ENCODE measurements at places on chromosomes 4 and X.

- no peak for DNase-seq
Observed at GRCh38 chr4:8229331-8229975, 30.4 kb downstream of the SH3TC1 start.

- DNase-seq = no peak
Observed at GRCh38 chr4:87657525-87657924, 7.4 kb downstream of the DMP1 start.

- no peak for DNase-seq
Observed at GRCh38 chr4:79676705-79677104, 268.7 kb upstream of the GK2 start.

DNA sequence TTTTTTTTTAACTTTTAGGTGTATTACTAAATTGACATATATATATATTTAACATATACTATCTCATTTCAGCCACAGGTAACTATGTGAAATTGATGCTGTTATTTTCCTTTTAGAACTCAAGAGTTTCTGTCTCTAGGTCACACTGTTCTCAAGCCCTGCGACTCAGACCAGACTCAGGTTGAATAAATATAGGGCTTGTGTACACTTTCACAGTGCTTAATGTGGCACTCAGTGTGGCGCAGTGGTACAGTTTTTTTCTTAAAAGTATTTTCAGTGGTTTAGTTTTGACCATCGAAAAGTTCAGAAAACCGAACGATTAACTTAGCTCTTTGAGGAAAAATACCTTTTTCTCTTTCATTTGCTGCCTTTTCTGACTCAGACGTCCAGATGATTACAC, 24.7 kb downstream of the PACRGL start:
- DNase-seq = no peak

DNA sequence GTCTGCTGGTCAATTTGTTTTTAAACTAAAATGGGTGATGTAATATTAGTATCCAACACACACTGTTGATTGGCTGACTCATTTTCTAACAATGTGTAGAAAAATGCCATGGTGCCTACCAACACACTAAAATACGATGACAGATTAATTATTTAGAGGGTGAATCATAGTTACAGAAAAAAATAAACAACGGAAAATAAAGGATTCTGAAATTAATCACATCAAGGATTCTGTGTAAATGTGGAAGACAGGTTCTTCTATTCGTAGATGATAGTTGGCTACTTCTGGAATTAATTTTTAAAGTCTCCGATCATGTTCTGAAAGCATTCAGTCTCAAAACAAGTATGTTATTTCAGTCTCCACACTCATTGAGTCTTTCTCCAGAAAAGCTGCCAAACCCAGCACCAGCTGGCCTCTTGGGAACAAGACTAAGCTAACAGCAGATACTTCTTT, 8.2 kb upstream of the IQCM start:
- peak; percentile 39 for DNase-seq

- no peak for DNase-seq
Observed at GRCh38 chrX:129534816-129535578, 5.1 kb upstream of the OCRL start.

DNA sequence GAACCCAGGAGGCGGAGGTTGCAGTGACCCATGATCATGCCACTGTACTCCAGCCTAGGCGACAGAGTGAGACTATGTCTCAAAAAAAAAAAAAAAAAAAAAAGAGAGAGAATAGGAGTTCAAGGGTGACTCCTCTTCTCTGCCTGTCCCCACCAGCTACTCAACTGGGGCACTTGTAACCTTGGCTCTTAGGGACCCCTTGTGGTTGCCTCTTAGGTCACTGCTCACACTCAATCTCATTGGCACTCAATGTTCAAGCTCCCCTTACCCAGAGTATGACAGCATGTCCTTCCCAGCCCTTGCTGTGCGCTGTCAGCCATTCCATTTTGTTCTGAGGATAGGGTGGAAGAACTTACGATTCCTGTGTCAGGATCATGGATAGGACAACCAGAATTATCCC, 82.4 kb upstream of the BEND4 start:
- DNase-seq = no peak

GRCh38 chrX:78643874-78644273, 15.3 kb downstream of the RTL3 start:
- no peak for DNase-seq

GRCh38 chr4:23070848-23071570, 378.3 kb downstream of the GBA3 start:
- no peak for DNase-seq

- DNase-seq = no peak
Observed at GRCh38 chrX:148314876-148315275, 185.5 kb upstream of the AFF2 start.

DNA sequence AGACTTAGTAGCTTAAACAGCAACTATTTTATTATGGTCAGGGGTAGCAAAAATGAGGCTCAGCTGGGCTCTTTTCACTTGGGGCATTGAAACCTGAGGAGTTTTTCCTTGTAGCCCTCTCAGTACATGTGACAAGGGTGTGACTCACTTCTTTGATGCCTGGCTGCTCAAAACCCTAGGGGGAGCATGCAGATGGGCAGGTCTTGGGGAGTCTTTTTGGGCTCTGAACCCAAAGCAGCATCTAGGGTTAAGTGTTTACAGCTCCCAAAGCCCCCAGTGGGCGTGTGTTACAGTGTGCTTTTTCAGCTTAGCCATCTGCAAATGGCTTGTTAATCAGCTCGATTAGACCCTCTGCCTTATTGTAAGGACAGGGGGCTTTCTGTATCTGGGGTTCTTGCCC, 1752.7 kb downstream of the PCDH7 start:
- no peak for DNase-seq

DNA sequence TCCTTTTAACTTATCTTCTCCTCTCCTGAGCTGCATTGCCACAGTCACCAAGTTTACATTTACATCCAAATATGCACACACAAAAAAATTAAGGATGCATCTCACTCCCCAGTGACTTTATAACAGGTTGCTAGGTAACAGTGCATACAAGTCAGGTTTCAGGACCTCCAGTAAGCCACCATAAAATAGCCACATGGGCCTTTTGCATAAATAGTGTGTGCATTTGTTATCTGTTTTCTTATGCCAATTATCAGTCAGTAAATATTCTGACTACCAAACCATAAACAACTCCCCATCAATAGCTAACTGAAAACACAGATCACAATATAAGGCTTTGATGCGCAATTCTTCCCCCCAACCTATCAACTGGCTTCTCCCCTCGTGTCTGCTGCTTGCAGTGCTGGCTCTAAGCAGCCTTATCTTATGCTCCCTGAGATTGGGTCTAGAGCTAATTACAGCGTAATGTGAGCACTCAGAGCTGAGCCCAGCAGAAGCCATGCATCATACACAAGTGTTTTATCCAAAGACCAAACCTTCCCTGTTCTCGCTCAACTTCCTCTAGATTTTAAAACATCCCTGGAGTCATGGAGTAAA, 55.4 kb downstream of the ZNF827 start:
- no peak for DNase-seq

DNA sequence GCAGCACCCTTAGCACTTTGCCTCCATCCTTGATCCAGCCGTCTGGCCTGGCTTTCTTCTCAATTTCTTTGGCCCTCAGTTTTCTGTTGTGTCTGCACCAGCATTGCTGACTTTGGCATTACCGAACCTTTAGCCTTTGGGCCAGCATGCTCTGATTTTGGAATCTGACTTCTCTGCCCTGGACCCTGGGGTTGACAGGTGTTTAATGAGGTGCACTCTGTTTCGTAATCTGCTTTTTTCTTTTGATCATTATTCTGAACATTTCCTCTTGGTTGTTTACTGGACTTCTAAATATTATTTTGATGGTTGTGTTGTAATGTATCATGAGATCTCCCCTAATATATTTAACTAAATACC, 71.5 kb upstream of the ENPP6 start:
- DNase-seq = no peak

DNA sequence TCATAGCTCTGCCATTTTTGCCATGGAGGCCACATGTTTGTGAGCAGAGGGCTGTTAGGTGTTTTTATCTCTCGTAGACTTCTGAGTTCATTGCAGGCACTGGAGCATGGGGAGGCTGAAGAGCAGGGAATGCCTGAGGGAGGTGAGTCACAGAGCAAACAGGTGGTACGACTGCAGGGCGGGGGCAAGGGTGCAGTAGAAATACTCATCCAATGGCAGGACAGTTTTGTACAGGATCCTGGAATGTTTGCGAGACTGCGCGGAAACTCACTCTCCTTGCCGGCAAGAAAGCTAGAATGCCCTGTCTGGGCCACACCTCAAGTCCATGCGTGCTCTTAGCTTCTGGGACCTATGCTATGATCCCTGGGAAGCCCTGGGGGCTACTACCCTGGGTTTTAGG, 20.0 kb upstream of the VCX2 start:
- DNase-seq = no peak

GRCh38 chr4:21522296-21522695, 426.3 kb downstream of the KCNIP4 start:
- DNase-seq = no peak

DNA sequence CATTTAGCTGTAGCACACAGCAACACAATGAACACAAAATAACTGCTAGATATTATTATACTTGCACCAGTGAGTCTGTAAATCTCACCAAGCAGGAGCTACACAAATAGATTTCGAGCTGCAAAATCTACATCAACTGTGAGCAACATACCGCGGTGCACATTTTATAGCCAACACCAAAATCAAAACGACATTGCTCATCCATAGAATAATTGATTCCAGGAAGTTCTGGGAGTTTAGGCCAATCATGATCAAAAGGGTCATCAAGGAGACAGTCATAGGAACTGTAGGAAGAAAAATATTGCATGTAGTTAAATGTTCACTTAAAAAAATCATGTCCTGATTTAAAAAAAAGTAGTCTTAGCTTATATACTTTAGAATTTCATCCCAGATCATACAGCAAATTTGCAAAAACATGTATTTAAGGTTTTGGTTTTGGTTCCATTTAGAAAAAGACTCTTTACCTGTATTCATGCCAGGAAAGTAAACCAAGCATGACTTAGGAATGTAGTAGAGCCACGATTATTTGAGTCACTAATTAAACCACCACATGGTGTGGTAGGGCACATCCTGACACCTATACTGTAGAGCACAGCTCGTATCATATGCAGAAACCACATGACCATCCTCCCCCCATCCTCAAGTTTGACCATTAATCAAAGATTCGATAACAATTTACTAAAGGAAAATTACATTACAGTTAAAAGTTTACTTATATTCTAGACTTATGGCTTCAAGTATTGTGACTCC, 250.4 kb downstream of the ADAMTS3 start:
- no peak for DNase-seq

DNA sequence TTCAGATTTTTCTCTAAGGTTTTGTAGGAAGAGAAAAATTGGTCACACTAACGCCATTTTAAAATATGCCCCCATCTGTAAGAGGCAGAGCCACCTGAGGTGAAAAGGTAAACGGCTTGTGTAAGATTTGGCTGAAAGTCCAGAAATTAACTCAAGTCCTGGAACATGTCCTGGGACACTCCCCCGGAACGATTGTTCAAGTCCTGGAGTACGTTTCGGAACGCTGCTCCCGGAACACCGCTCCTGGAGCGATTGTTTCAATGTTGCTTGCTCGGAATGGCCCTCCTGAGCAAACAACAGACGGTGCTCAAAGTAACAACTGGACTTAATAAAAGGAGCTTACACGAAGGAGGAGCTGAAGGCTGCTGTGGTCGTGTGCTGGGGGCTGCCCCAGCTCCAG, 796.5 kb upstream of the SLIT2 start:
- DNase-seq = no peak

GRCh38 chrX:2698604-2699003, 7.5 kb downstream of the CD99 start:
- no peak for DNase-seq

DNA sequence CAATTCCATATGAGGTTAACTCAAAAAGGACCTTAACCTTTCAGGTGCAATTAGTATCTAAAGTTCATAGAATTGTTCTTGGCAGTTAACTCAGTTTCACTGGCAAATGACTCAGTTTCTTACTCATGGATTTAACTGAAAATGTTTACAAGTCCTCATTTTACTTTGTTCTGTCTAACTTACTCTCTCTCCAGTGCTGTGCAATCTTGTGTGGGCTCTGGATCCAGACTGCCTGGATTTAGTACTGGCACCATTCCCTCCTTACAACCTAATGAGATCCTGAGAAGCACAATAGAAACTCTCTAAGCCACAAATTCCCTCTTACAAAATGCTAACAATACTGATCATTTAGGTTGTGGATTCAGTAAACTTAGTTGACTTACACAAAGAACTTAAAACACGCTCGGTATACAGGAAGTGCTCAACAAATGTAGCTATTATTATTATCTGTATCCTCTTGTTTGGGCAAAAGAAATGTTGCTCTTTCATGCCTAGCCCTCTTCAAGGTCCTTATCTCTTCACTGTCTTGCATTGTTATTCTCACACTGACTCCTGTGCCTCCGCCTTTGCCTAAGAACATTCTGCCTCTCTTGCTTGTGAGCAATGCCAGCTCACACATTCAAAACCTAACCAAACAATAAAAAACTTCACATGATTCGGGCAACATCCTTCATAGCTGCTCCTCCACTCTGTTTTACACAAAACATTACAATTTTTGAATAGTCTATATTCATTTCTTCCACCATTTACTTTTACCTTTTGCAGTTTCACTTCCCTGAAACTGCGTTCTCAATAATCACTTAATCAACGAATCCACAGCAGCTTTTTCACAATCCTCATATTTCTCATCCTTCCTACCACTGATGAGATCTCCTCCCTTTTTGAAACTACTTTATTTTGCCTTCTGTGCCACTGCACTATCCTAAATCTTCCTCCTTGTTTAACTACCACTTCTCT, 91.8 kb downstream of the PDE5A start:
- DNase-seq = peak; percentile 47
